ENCODE measurements at places on chromosomes 5 and 9.

GRCh38 chr9:107280543-107280942 lies 2.5 kb upstream of the RAD23B start:
- DNase-seq = no peak

GRCh38 chr5:14439087-14439871 lies 142.3 kb upstream of the OTULINL start:
- DNase-seq = no peak

- no peak for DNase-seq
These were observed 13.0 kb downstream of the NEK6 start for GRCh38 chr9:124270504-124271335.

- no peak for DNase-seq
These were observed 5.8 kb downstream of the BSPRY start for GRCh38 chr9:113355040-113355596.

GRCh38 chr5:151820903-151821302 lies 49.1 kb downstream of the G3BP1 start:
- peak; percentile 9 for DNase-seq

DNA sequence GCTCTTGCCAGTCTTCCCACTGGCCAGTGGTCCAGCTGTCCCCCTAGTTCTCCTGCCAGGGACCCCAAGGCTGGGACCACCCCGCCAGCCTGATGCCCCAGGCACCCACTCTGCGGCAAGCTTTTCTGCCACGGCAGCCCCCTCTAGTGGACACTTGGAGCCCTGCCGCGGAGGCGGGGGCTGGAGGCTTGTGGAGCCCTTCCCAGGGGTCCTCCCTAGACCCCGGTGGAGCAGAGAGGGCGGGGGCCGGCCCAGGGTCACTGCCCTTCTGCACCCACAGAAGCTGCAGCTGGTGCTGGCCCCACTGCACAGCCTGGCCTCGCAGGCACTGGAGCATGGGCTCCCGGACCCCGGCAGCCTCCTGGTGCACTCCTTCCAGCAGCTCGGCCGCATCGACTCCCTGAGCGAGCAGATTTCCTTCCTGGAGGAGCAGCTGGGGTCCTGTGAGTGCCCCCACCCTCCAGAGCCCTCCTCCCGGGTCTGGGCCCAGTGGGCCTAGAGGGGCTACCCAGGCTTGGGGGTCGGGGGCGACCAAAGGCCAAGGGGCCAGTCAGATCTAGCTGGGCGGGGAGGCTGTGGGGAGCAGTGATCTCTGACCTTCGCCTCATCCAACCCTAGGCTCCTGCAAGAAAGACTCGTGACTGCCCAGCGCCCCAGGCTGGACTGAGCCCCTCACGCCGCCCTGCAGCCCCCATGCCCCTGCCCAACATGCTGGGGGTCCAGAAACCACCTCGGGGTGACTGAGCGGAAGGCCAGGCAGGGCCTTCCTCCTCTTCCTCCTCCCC lies 9.1 kb downstream of the EGFL7 start:
- no peak for DNase-seq

- no peak for DNase-seq
These were observed 107.6 kb downstream of the PPP2R2B start for GRCh38 chr5:146770980-146771379.

GRCh38 chr5:100401149-100401548 lies 134.0 kb upstream of the FAM174A start:
- no peak for DNase-seq

DNA sequence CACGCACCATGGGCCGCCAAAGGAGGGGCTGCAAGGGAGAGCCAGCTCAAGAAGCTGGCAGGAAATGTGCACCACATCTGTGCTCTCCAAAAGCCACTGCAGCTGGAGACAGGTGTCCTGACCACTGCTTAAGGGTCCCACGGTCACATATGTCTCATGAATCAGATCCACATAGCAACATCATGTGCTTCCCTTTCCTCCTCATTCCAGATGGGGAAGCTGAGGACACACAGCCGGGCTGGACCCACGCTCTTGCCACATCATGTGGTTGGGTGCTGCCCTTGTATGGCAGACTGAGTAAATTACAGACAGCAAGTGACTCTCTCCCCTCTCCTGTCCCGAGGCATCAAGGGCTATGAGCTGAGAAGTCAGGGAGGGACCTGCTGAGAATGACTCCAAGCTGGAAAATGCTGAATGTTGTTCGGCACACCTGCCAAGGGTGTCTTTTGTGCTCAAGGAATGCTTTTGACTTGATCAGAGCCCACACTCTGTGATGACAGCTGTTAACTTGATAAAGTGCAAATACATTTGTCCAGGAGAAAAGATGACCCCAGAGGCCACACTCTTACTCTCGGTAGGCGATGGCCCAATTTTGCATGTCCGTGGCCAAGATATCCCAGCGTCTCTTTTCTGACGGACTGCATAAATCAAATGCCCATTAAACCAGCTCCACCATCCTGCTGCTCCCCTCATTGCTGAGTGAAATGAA lies 58.2 kb downstream of the NSUN2 start:
- DNase-seq = no peak

- DNase-seq = no peak
These were observed 46.8 kb upstream of the NRARP start for GRCh38 chr9:137348769-137349470.

DNA sequence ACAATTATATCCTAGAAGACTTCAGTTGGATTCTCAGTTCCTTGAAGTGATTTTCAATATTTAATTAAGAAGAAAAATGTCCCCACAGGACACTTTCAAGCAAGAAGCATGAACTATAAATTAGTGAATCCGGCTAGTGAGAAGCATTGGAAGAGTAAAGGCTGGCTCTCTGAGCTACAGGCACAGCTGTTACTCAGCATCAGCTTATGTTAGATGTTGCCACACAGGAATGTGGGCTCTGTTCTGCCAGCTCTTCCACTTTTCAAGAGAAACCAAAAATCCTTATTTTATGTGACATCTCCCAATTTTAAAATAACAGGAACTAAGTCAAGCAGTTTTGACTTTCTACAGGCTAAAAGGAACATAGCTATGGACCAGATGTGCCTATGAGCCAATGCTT lies 14.9 kb downstream of the ZNF474 start:
- DNase-seq = no peak

DNA sequence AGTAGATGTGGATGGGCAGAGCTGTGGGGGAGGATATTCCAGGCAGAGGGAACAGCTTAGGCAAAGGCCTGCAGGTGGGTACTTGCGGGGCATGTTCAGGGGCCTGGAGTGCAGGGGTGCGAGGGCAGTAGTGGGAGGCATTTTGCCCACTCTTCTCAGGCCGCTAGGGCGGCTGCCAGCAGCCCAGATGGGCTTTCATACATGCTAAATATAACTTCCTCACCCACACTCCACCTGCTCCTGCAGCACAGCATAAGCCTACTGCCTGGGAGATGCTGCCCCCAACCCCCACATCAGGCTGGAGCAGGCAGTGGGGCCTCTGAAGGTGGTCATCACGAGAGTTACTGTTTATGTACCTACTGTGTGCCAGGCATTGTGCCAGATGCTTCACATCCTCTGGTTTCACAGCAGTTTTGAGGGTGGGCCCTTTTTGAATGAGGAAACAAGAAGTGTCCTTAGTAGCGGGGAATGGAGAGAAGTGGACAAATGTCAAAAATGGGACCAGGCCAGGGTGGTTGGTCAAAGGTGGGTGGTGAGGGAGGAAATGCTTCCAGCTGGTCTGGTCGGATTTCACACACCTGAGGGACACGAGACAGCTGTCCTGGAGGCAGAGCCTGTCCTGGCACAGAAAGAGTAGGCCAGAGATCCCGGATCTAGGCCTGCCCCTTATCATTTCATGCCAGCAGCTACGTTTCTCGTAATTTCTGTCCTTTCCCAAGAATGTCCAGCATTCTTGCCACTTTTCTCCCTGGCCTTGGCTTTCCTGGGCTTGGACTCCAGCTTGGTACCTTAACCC lies 12.1 kb downstream of the RGS14 start:
- no peak for DNase-seq

DNA sequence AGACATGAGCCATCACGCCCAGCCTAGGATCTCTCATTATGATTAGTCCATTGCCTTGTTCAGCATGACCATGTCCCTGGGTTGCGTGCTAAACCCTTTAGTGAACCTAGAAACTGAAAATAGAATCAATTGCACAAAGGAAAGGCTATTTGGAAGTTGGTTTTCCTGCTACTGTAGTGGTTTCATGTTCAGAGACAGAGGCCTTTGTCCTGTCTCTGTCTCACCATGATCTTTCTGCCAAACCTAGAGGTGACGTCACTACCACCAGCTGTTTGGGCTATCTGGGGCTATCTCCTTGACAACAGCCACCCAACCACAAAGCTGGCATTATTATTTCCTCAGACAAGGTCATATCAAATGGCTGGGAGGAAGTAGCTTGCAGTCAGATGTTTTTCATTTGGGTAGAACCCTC lies 4.0 kb upstream of the CDK5RAP2 start:
- DNase-seq = peak; percentile 92

- DNase-seq = no peak
These were observed 18.6 kb downstream of the CD74 start for GRCh38 chr5:150394131-150394530.

- no peak for DNase-seq
These were observed 100.2 kb downstream of the BRINP1 start for GRCh38 chr9:119268985-119269384.

- DNase-seq = peak; percentile 73
These were observed 890 bp downstream of the PIK3R1 start for GRCh38 chr5:68216245-68217046.

DNA sequence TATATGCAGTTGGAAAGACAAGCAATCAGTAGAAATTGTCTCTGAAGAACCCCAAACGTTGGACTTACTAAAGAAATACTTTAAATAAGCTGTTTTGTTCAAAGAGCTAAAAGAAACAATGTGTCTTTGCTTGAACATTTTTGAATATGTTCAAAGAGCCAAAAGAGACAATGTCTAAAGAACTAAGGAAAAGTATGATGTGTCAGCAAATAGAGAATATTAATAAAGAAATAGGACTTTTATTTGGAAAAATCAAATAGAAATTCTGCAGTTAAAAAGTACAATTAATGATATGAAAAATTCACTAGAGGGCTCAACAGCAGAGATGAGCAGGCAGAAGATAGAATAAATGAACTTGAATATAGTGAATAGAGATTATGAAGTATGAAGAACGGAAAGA lies 19.2 kb downstream of the TAS2R1 start:
- DNase-seq = no peak

DNA sequence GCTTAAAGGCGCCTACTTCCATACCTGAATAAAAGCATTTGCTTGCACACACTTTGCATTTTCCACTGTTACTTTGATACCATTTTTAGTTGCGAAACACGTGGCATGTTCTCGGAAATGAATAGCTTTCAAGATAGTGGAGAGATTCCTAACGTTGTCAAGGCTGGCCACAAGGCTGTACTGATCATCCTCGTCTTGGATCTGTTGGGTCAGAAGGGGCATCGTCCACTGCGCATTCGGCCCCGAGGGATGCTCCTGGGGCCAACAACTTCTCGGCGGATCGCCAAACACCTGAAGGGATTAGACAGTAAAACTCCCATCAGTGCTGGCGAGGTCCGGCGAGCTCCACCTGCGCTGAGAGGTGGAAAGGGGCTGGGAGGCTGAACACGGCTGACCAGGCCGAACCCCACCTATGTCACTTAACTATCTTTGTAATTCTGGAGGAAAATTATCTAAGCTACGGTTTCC lies 599 bp downstream of the RAD1 start:
- DNase-seq = no peak

DNA sequence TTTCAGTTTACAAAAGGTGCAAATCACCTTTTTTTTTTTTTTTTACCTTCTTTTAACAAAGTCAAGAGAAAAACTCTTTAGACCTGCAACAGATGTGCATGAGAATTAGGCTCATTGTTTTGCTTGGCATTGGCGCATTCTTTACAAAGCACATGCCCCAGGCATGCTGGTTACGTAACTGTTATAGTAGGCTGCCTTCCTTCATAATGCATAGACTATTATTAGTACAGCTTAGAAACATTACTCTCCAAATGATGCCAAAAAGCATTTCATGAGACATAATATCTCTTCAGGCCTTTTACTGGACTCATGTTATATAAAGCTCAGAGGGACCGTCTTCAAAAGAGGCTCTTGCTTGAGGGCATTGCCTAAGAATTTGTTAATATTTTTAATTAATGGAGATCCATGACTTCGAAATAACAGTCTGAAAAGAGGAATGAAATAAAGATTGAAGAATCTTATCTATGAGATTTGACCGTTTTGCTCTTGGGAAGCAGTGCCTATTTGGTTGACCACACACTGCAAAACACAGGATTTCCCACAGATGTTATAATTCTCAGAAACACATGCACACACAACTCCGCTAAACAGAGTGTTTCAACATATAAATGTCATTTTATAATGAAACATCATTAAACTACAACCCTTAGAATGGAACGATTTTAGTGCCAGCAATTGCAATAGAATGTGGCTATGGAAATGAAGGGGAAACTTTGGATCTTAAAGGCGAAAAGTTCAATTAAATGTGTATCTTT lies 478.7 kb downstream of the PRR16 start:
- no peak for DNase-seq

DNA sequence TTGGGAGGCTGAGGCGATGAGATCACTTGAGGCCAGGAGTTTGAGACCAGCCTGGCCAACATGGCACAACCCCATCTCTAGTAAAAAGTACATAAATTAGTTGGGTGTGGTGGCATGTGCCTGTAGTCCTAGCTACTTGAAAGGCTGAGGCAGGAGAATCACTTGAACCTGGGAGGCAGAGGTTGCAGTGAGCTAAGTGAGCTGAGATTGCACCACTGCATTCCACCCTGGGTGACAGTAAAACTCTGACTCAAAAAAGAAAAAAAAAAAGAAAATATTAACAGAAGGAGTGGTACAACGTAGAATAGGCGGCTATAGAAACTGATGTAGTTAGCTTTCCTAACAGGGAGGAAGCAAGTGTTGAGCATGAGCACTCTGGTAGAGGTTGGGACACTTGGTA lies 59.9 kb downstream of the PBX3 start:
- no peak for DNase-seq

GRCh38 chr9:2227144-2227867 lies 212.2 kb downstream of the SMARCA2 start:
- DNase-seq = no peak

DNA sequence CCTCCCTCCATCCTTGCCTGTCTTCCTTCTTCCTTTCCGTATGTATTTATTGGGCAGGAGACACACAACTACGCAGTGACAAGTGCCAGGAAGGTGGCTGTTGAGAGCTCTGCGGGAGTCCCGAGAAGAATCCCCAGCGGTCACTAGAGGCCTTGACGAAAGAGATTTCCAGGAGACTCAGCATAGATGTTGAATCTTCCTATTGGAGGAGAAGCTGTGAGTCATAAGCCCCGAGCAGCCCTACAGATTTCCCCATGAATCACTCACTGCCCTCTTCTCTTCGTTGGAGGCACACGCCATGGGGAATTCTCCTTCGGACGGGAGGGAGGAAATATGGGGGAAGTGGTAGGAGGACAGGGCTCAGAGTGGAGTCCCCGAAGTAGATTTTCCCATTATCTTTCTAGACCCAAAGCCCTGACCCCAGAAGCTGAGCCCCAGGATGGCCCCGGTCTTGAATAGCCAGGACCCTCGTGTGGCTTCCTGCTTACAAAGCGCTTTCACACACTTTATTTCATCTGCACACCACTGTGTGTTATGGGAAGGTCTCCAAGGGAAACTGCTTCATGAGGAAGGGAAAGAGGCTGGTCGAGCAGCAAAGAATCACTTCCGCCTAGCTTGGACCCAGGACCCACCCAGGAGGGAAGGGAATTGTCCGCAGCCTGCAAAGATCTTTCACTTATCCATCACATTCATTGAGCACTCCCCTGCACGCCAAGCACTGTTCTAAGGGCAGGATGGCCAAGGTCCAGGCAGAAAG lies 12.7 kb downstream of the DUSP1 start:
- DNase-seq = no peak

All from midbrain (tissue), 1 donor.